ENCODE measurements at places on chromosomes 2 and 18. TPM values are rescaled to one million over a fixed set of nuclear protein-coding genes. Genes with fewer than 3 reads are reported as not detected.

DNA sequence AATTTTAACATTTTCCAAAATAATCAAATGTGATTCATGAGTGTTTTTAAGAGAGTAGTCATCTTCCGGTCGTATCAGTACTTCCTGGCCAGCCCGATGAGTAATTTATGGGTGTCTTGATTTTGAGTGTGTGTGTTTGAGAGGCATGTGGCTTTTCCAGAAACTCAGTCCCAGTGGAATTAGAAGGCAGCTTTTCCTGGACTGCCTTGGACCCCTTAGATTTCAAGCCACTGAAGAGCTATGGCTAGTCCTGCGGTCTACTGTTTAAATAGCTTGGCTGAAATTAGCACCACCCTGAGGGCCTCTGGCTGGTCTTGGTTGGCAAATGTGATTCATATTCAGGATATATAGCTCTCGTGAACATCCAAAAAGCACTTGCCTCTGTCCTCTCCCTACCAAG, 59.4 kb downstream of the HK2 start:
- no peak for DNase-seq

The UGT1A3 gene
- 20.8 TPM for total RNA-seq

GRCh38 chr2:170139276-170139967, 38.5 kb upstream of the MYO3B start:
- DNase-seq: no peak

The LCT gene
- not detected for total RNA-seq

The CHPF gene
- total RNA-seq: 49.6 TPM

The CMPK2 gene
- 7.5 TPM for total RNA-seq

- DNase-seq: no peak
Measured at GRCh38 chr18:13138420-13139139, 80.0 kb upstream of the LDLRAD4 start.

DNA sequence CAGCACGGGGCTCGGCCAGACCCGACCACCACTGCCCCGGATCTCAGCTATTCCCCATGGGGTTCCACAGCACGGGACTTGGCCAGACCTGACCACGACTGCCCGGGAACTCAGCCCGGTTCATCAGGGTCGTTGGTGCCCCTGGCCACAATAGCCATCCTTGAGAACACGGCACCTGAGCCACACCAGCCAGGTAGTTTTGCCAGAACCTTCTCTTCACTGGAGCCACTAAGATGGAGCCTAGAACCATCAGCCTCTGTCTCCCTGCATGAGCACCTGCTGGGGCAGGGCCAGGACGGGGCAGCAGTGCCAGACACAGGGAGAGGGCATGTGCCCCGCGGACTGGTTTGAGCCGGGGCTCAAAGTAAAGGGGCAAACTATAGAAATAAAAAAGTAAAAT, 11.4 kb upstream of the KCNG2 start:
- no peak for DNase-seq

DNA sequence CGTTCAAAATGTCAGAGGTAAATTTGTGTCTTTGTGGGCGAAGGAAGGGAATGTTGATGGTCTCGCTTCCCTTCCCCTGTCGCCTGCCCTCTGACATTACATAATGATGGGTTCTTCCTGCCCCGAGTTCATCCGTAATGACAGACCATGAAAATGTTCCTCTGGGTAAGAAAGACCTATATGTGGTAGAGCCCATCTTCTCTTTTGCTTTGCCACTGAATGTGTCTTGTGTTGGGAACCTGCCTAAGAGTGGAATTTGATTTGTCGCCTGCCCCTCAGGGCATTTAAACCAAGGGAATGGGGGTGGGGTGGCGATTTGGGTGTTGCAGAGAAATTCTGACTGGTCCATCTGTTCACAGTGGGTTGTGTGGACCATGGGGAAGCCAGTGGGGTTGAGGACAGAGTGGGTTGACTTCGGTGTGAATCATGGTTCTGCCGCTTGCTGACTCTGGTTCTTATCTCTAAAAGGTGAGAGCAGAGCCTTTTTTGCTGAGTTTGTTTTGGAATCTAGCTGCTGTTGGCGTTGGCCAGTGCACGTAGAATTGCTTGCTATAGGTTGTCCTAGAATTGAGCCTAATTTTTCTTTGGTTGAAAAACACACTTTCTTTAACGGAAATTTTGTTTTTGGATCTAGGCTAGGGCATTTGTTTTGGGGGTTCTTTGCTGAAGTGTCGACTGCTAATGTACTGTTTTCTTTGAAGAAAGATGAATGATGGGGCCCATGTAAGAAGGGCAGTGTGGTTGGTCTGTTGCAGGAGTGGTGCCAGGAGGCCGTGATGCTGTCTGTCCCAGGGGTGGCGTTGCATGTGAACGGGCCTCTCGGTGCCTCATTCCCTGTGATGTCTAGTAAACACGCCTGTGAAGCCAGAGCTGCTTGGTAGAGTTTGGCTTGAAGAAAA, 1.3 kb downstream of the INPP4A start:
- peak; percentile 48 for DNase-seq

The KCNE4 gene
- total RNA-seq: 9.1 TPM

The NEU2 gene
- not detected for total RNA-seq

DNA sequence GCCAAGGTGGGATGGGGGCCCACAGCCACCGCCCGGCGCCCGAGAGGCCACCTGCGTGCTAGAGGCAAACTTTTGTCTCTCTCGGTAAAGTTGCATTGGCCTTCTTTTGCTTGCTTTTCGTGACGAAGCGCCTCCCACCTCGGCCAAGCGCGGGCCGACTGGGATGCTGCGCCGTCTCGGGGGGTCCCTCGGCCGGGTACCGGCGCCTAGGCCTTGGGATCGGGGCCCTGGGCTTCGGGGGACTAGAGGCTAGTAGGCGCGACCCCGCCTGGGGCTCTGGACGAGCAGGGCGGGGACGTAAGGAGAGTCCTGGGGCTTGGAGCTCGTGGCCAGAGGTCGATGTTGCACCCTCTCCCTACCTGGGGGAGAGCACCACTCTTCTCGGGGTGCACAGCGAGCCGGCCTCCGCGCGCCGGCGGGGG, 545 bp downstream of the GLI2 start:
- DNase-seq: no peak

DNA sequence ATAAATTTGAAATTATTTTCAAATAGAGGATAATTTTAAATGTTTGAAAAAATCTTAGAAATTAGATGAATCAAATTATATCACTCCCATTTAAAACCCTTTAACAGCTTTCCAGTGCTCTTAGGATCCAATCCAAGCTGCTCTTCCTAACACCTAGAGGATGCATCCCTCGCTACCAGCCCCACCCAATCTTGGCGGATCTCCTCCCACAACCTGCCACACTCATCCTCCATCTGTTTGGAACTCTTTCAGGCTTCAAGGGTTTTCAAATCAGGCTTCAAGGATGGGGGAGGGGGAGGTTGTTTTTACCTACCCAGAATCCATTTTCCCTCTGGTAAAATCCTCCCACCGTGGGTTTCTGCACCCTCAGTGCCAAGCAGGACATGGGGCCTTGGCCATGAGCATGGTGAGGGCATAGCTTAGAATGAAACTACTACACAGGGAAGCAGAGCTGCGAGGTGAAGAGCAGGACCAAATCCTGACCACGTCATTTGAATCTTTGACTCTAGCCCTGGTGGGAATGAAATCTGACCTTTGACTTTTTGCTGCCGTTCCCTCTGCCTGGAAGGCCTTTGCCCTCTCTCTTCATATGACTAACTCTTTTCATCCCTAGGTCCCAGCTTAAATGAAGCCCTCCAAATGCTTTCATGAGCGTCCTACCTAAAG, 113.0 kb upstream of the MAPRE2 start:
- no peak for DNase-seq

- DNase-seq: no peak
Measured at GRCh38 chr2:169513094-169513493, 3.6 kb downstream of the KLHL41 start.

The FAM161A gene
- 2.7 TPM for total RNA-seq

- DNase-seq: no peak
Measured at GRCh38 chr2:160227293-160227915, 27.3 kb upstream of the ITGB6 start.

The CCDC141 gene
- 2.8 TPM for total RNA-seq

- DNase-seq: no peak
Measured at GRCh38 chr18:6781796-6782195, 52.3 kb downstream of the ARHGAP28 start.

DNA sequence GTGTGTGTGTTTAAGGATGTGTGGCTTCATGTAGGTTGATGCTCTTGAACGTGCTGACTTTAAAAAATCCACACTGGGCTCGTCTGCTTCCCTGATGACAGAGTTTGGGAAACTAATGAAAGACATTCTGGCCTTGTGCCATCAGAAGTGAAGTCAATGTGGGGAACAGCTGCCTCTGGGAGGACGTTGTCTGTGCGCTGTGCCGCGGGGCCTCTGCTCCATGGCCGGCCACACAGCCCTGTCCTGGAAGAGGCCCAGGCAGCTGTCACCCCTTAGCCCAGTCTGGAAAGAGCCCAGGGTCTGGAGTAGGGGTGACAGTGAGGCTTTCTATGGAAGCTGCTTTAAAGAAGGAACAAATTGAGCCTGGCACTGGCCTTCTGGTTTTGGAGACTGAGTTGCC, 155.8 kb downstream of the SH3RF3 start:
- no peak for DNase-seq

DNA sequence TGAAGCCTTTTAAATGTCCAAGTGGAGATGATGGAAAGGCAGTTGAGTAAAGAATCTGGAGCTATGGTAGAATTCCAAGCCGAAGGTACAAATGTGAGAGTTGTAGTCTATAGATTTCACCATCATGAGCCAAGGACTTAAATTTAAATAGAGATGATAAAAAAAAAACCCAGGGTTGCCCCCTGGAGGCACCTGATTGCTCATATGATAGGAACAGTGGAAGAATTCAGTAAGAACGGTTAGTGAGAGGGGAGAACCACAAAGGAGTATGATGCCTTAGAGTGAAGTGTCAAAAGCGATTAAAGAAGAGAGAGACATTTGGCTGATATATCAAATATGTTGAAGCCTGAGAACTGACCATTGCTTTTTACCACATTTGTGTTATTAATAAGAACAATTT, 11.9 kb downstream of the NYAP2 start:
- no peak for DNase-seq

- DNase-seq: no peak
Measured at GRCh38 chr2:25446122-25446521, 104.4 kb upstream of the DNMT3A start.

The DSC2 gene
- 5.1 TPM for total RNA-seq

The FAM117B gene
- 20.6 TPM for total RNA-seq

The ANKRD62 gene
- total RNA-seq: not detected

- DNase-seq: no peak
Measured at GRCh38 chr18:75023473-75023872, 185.5 kb downstream of the PTGR3 start.

GRCh38 chr2:239029958-239030357, 182.1 kb downstream of the TWIST2 start:
- no peak for DNase-seq

The ICOS gene
- 0.23 TPM for total RNA-seq

The SERPINB2 gene
- not detected for total RNA-seq

The IL1R1 gene
- 93.3 TPM for total RNA-seq

The SAG gene
- total RNA-seq: not detected

The CIDEA gene
- total RNA-seq: not detected

DNA sequence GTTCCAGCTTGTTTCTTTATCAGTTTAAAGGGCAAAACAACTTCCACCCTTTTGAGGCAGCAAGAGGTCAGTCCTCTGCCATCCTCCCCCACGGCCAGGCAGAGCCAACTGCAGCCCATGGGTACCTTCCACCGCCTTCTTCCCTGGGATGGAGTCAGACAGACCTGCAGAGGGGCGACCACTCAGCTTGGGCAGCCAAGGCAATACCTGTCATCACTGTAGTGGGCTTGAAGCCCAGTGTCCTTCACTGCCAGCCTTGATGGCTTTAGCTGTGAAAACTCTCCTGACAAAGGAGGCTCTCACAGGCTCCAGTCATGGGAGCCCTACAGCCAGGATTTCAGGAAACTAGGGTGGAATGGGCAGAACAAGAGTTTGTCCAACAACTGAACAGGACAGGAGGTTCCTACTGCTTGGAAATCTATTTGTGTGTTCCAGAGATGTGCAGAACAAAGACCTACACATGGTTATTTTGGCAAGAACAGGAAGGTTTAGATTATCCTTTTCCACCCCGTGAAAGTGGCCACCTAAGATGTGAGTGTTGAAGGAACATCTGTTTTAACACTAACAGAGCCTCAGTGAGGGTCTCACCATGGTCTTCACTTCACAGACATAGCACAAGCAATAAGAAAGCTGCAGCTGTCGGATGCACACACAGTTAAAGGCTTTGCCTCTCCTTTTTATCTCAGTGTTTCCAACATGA, 93.9 kb upstream of the RMDN2 start:
- no peak for DNase-seq

The RAB6C gene
- total RNA-seq: 0.34 TPM

The EML6 gene
- total RNA-seq: 5.4 TPM

Measured in ureter (tissue), 1 donor.